ENCODE measurements at places on chromosomes 2 and 18. TPM values are rescaled to one million over a fixed set of nuclear protein-coding genes. Genes with fewer than 3 reads are reported as not detected.

The RUFY4 gene
- not detected for total RNA-seq

The EXOC6B gene
- total RNA-seq, result 28.1 TPM

The MTLN gene
- 46.4 TPM for total RNA-seq

The GALR1 gene
- total RNA-seq, result not detected

The MAP2 gene
- total RNA-seq, result 16.9 TPM

The ITPRIPL1 gene
- 0.29 TPM for total RNA-seq

The MYCN gene
- total RNA-seq, result 5.3 TPM

The ALKAL2 gene
- total RNA-seq, result 5.9 TPM

The STEAP3 gene
- 56.7 TPM for total RNA-seq

The ABCB11 gene
- not detected for total RNA-seq

The IL36A gene
- total RNA-seq, result not detected

The PID1 gene
- 32.7 TPM for total RNA-seq

- no peak for DNase-seq
- H3K27me3 ChIP-seq, result peaks cover 23% of the 10 kb centered on the region
- no peak overlapping the region for H3K27ac ChIP-seq
- H3K4me3 ChIP-seq, result no peak overlapping the region
Measured at GRCh38 chr2:392926-393280, 105.0 kb upstream of the ALKAL2 start.

- H3K27me3 ChIP-seq, result no peaks in the 10 kb centered on the region
- no peak overlapping the region for H3K4me3 ChIP-seq
- H3K27ac ChIP-seq, result no peak overlapping the region
Measured at GRCh38 chr2:110149330-110150220, 34.0 kb upstream of the MALL start.

GRCh38 chr2:69594341-69594740, 49.2 kb downstream of the AAK1 start:
- H3K4me3 ChIP-seq, result no peak overlapping the region
- H3K36me3 ChIP-seq, result no peaks in the 10 kb centered on the region
- DNase-seq, result no peak
- no peak overlapping the region for H3K27ac ChIP-seq

DNA sequence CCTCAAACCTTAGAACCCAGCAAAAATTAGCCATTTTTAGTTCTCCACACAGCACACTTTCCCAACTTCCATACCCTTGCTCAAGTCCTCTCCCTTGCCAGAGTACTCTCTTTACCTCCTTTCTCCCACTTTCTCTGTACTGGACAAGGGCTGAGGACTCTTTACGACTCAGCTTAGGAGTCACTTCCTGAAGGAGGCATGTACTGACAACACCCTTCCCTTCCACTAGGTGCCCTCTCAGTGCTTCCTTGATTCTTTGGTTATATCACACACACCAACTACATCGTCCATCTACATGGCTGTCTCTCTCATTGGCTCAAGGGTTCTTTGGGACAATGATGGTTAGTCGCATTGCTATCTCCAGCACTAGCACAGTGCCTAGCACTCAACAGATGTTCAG, 5.2 kb upstream of the C18orf63 start:
- DNase-seq, result no peak
- no peak overlapping the region for H3K4me3 ChIP-seq
- no peaks in the 10 kb centered on the region for H3K4me1 ChIP-seq
- no peaks in the 10 kb centered on the region for H3K36me3 ChIP-seq

- no peak overlapping the region for H3K4me3 ChIP-seq
- no peaks in the 10 kb centered on the region for H3K27me3 ChIP-seq
- H3K4me1 ChIP-seq, result no peaks in the 10 kb centered on the region
- H3K27ac ChIP-seq, result no peak overlapping the region
Measured at GRCh38 chr2:52916981-52917380, 850.6 kb upstream of the CHAC2 start.

DNA sequence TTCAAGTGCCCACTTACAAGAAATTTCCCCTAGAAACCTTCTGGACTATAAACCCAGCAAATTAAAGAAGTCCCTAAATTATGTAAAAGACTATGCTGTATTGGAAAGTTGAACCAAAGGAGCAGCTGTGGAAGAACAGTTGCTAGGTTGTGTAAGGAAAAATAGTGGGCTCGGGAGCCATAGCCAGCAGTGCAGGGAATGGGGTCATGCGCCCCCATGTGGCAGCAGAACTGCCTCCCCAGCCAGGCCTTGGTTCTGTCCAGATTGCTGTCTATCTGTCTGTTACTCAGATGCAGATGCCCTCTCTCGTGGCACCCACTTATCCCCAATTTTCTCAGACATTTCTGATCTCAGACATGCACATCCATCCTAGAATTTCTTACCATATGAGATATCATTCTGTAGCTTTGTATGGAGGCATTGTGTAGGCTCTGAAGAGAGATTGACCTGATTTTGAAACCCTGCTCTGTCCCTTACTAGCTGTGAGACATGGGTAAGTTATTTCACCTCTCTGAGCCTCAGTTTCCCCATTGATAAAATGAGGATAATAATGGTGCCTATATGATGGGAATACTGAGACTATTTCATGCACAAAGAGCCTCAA, 258.3 kb downstream of the SS18 start:
- H3K4me1 ChIP-seq, result peaks cover 15% of the 10 kb centered on the region
- no peak overlapping the region for H3K27ac ChIP-seq

GRCh38 chr2:23005469-23005868, 379.5 kb upstream of the KLHL29 start:
- DNase-seq, result no peak
- no peaks in the 10 kb centered on the region for H3K36me3 ChIP-seq
- H3K4me3 ChIP-seq, result no peak overlapping the region
- no peak overlapping the region for H3K27ac ChIP-seq

DNA sequence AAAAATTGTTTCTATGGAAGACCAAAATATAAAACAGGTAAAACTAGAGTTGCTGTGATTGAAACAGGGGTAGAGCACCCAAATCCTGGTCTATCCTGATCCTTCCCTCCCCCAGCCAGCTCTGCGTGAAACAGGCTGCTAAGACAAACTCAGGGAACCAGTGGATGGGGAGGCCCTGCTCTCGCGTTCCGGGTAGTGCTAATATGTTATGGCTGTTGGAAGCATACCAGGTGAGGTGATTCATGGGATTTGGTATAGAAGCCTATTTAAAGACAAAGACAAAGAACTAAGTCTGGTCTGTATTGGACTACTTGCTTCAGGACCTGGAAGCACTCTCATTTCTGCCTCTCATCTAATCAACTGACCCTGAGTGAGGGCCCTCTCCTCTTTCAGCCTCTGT, 63.0 kb upstream of the CCBE1 start:
- H3K4me1 ChIP-seq, result no peaks in the 10 kb centered on the region
- no peak for DNase-seq
- no peak overlapping the region for H3K27ac ChIP-seq
- no peak overlapping the region for H3K4me3 ChIP-seq

GRCh38 chr2:161570424-161571050, 53.7 kb upstream of the SLC4A10 start:
- H3K4me3 ChIP-seq, result no peak overlapping the region
- H3K27ac ChIP-seq, result no peak overlapping the region
- no peak for DNase-seq
- no peaks in the 10 kb centered on the region for H3K27me3 ChIP-seq
- no peaks in the 10 kb centered on the region for H3K4me1 ChIP-seq
- H3K36me3 ChIP-seq, result no peaks in the 10 kb centered on the region

GRCh38 chr2:211822686-211823335, 715.8 kb downstream of the ERBB4 start:
- H3K27ac ChIP-seq, result no peak overlapping the region
- H3K36me3 ChIP-seq, result no peaks in the 10 kb centered on the region
- H3K4me1 ChIP-seq, result no peaks in the 10 kb centered on the region
- no peak for DNase-seq

GRCh38 chr18:30234755-30235154, 807.8 kb downstream of the DSC3 start:
- no peak for DNase-seq
- no peaks in the 10 kb centered on the region for H3K27me3 ChIP-seq
- no peaks in the 10 kb centered on the region for H3K36me3 ChIP-seq
- H3K4me1 ChIP-seq, result no peaks in the 10 kb centered on the region
- H3K27ac ChIP-seq, result no peak overlapping the region
- H3K4me3 ChIP-seq, result no peak overlapping the region

DNA sequence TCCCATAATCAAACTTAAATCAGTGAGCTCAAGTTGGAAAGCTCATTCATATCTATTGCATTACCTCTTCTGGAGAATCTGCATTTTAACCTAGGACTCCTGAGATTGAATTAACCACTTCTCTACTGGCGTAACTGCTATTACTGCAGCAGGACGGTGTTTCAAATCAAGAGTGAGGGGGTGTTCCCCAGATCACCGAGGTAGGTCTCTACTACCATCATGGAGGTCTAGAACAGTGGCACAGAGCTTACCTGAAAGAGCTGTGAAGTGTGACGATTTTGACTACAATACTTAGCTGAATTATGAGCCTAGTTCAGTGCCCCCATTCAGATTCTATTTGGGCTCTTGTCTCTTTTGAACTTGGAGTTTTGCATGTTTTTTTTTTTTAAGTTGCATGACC, 119.5 kb downstream of the POLE4 start:
- no peak overlapping the region for H3K27ac ChIP-seq
- H3K4me3 ChIP-seq, result no peak overlapping the region
- no peak for DNase-seq
- H3K4me1 ChIP-seq, result no peaks in the 10 kb centered on the region
- H3K36me3 ChIP-seq, result no peaks in the 10 kb centered on the region

- H3K4me1 ChIP-seq, result peaks cover 38% of the 10 kb centered on the region
- no peaks in the 10 kb centered on the region for H3K27me3 ChIP-seq
- H3K27ac ChIP-seq, result peak overlapping the region; percentile 100
- H3K4me3 ChIP-seq, result peak overlapping the region; percentile 80
- DNase-seq, result no peak
Measured at GRCh38 chr18:23585897-23586248, 433 bp downstream of the NPC1 start.

- no peak overlapping the region for H3K4me3 ChIP-seq
- no peak overlapping the region for H3K27ac ChIP-seq
- no peaks in the 10 kb centered on the region for H3K27me3 ChIP-seq
- no peaks in the 10 kb centered on the region for H3K4me1 ChIP-seq
- DNase-seq, result no peak
- peaks cover 11% of the 10 kb centered on the region for H3K36me3 ChIP-seq
Measured at GRCh38 chr18:8374676-8375075, 234.6 kb upstream of the RAB12 start.

DNA sequence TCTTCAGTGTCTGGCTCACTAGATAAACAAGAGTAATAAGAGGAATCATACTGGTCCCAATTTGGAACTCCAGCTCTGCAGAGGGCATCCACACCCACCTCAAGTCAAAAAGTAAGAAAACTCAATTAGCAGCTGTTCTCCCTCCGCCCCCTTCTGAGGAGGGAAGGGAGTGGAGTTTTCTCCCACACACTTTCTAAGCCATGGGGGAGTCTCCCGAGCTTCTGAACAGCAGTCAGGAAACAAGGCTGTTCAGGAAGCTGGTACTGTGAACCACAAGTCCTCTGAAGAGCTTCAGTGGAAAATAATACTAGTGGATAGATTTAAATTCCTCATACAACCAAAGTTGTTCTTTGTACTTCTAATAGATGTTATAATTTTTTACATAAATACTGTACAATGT, 32.9 kb upstream of the SPTBN1 start:
- H3K27ac ChIP-seq, result no peak overlapping the region
- no peaks in the 10 kb centered on the region for H3K36me3 ChIP-seq
- H3K4me3 ChIP-seq, result no peak overlapping the region
- no peaks in the 10 kb centered on the region for H3K27me3 ChIP-seq
- DNase-seq, result no peak

- H3K27me3 ChIP-seq, result no peaks in the 10 kb centered on the region
- no peaks in the 10 kb centered on the region for H3K4me1 ChIP-seq
Measured at GRCh38 chr18:24368749-24369148, 28.9 kb downstream of the OSBPL1A start.

GRCh38 chr18:57542126-57542525, 44.4 kb downstream of the FECH start:
- no peak for DNase-seq
- no peaks in the 10 kb centered on the region for H3K27me3 ChIP-seq
- H3K4me3 ChIP-seq, result no peak overlapping the region
- no peaks in the 10 kb centered on the region for H3K4me1 ChIP-seq
- H3K36me3 ChIP-seq, result no peaks in the 10 kb centered on the region
- H3K27ac ChIP-seq, result no peak overlapping the region
